A549 treated with RU486 at 1 μM for 4 hours (cell line): ENCODE measurements at places on chromosomes 11 and 22. TPM values are rescaled to one million over a fixed set of nuclear protein-coding genes. Genes with fewer than 3 reads are reported as not detected.

Gene SMIM38
- total RNA-seq = 0.06 TPM in 1 of 5 replicates, not detected in the others

Gene NTM
- total RNA-seq = not detected in 5 replicates

Gene HEPHL1
- not detected in 5 replicates for total RNA-seq

Gene APOBEC3B
- total RNA-seq = 29.1 to 36.5 TPM (median 30.0 TPM) in 5 replicates

Gene NXPE1
- total RNA-seq = not detected in 5 replicates

Gene GGTLC3
- not detected in 5 replicates for total RNA-seq

Gene SREBF2
- total RNA-seq = 22.3 to 31.9 TPM (median 28.6 TPM) in 5 replicates

Gene RCOR2
- total RNA-seq = 0.90 to 1.3 TPM (median 0.97 TPM) in 5 replicates

Gene CDC42BPG
- 0.95 to 1.9 TPM (median 1.5 TPM) in 5 replicates for total RNA-seq

Gene RIC3
- total RNA-seq = 1.8 to 2.5 TPM (median 2.4 TPM) in 5 replicates

Gene PTPRCAP
- 0.22 to 0.33 TPM (median 0.30 TPM) in 5 replicates for total RNA-seq

Gene YWHAH
- total RNA-seq = 117 to 152 TPM (median 141 TPM) in 5 replicates

Gene TSGA10IP
- not detected in 5 replicates for total RNA-seq

Gene OR51E2
- not detected in 5 replicates for total RNA-seq

Gene ELF5
- not detected in 5 replicates for total RNA-seq

Gene KRTAP5-10
- total RNA-seq = not detected in 5 replicates

Gene STT3A
- 92.0 to 110 TPM (median 94.1 TPM) in 5 replicates for total RNA-seq

Gene PHOX2A
- not detected in 5 replicates for total RNA-seq

Gene SCGB1A1
- total RNA-seq = 0.39 TPM in 1 of 5 replicates, not detected in the others

Gene PTGDR2
- total RNA-seq = 0.05 to 0.06 TPM (median 0.06 TPM) in 3 of 5 replicates, not detected in the others
